Endothelial cell of coronary artery (primary cell): ENCODE measurements at places on chromosomes 5 and 9. TPM values are rescaled to one million over a fixed set of nuclear protein-coding genes. Genes with fewer than 3 reads are reported as not detected.

The SPARC gene
- 628 and 1,632 TPM in 2 replicates for total RNA-seq

The TICAM2 gene
- 0.45 and 1.5 TPM in 2 replicates for total RNA-seq

The GRK6 gene
- 23.5 and 26.3 TPM in 2 replicates for total RNA-seq

The DHX29 gene
- total RNA-seq = 26.3 and 30.7 TPM in 2 replicates

The CYFIP2 gene
- 15.5 and 18.8 TPM in 2 replicates for total RNA-seq

The PCDHAC2 gene
- 0.09 and 2.4 TPM in 2 replicates for total RNA-seq

The FBP1 gene
- total RNA-seq = 0.38 and 2.5 TPM in 2 replicates

The SLC6A18 gene
- not detected in 2 replicates for total RNA-seq

The DBH gene
- total RNA-seq = not detected in 2 replicates

The SIL1 gene
- total RNA-seq = 53.6 and 71.0 TPM in 2 replicates

The SVEP1 gene
- total RNA-seq = under 0.01 and 0.66 TPM in 2 replicates
